ENCODE measurements at places on chromosomes 7 and 10.

- DNase-seq = no peak
Measured at GRCh38 chr10:95425592-95426465, 135.0 kb upstream of the PDLIM1 start.

GRCh38 chr7:108053250-108053649, 50.3 kb upstream of the LAMB1 start:
- no peak for DNase-seq

DNA sequence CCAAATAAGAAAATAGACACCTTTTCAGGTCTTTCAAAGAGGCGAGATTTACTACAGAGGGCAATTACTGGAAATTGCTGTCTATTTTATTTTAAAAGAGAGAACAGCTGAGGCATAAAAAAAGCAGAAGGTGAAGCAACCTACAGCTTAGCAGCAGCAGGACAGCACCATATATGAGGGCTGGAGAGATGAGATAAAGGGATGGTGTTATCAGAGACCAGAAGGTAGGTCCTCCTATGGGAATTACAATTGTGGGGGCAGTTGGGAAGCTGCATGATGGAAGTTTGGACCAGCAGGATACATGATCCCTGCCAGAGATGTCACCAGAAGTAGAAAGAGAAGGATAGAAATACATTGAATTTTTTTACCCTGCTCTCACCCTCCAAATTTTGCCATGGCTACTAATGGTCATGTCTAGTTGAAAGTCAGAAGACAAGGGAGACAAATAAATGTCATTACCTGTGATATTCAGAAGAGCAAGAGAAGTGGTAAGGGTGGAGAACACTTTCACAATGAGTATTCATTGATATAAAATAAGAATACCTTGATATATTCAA, 77.2 kb upstream of the CALCR start:
- no peak for DNase-seq

DNA sequence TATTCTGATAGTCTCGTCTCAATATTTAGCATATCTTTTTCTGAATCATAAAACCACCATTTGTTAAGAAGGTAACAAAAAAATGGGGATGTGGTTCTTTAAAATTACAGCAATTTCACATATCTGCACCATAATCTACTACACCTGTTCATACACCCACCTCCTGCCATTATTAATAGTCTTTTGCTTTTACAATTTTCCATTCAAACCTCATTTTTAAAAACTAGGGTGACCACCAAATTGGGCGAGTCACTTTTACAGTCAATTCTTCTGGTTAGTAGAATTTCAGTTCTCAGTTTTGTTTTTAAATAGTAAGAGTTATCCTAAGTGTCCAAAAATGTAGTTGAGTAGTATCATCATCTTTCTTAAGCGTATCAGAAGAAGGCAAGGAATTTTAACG, 48.4 kb upstream of the GSAP start:
- DNase-seq = no peak

DNA sequence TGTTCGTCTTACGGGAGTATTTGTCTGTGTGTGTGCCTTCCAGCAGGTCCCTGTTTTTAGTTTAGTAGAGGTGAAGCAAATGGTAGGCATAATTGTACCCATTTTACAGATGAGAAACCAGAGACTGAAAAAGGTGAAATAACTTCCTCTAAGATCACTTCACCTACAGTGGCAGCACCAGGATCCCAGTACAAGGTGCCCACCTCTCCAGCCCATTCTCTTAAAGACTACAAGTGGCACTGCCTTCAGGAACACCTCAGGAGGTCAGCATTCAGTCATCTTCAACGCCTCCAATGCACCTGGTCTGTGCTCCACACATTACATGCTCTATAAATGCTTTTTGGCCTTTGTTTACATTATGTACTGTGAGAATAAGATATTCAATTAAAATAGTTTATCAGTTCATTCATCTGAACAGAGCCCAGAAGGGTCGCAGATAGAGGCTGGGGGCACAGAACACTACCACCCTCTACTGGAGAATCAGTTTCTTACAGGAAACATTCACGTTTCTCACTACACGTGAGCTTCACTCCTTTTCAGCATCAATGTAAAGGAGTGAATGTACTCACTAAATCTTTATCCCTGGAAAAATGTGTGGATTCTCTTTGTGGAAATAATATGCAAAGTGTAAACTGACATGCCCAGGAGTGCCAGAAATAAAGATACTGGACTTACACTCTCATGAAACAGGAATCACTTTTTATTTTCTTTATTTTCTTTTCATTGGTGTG, 45.5 kb upstream of the ABLIM1 start:
- DNase-seq = no peak

- no peak for DNase-seq
Measured at GRCh38 chr7:79308192-79308591, 145.3 kb downstream of the MAGI2 start.

DNA sequence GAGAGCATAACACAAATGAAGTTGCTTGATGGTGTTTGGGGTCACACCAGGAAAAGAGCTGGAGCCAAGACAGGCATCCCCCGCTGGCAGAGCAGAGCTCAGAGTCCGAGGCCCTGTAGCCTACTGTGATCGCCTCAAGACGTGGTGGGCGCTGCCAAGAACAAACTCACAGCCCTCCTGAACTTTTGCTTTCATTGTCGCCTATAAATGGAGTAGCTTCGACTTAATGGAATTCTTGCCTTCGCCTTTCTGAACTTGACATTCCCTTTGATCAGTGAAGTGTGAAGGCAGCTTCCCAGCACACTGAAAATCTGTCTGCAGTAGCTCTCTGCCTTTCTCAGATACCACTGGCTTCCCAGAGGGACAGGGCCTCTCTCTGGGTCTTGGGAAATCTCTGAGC, 21.3 kb downstream of the CPXM2 start:
- no peak for DNase-seq

DNA sequence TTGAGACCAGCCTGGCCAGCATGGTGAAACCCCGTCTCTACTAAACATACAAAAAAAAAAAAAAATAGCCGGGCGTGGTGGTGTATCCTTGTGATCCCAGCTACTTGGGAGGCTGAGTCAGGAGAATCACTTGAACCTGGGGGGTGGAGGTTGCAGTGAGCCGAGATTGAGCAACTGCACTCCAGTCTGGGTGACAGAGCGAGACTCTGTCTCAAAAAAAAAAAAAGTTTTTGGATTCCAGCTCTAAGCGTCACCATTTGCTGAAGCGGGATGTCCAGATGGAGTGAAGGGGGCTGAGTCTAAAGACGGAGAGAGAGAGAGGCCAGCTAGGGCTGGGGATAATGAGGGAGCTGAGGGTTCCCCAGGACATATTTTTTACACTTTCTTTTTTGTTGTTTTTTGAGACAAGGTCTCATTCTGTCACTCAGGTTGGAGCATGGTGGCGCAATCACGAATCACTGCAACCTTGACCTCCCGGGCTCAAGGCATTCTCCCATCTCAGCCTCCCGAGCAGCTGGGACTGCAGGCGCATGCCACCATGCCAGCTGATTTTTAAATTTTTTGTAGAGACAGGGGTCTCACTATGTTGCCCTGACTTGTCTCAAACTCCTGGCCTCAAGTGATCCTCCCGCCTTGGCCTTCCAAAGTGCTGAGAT, 9.4 kb upstream of the HK1 start:
- no peak for DNase-seq

DNA sequence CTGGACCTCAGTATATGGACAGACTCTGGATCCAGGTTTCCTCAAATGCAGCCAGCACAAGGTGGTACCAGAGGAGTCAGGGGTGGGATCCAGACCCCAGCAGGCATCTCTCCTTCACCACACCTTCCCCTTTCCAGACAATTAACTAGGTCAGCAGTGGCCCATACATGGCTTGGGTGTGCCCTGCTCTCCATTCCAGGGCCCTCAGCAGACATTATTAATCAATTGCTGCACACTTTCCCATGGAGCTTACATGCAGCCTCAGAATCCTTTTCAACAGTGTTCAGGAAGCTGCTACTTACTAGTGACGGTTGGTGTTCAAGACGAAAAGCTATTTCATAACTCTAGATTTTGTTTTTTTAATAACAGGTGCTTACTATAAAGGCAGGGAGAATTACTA, 6.0 kb downstream of the COL13A1 start:
- no peak for DNase-seq

DNA sequence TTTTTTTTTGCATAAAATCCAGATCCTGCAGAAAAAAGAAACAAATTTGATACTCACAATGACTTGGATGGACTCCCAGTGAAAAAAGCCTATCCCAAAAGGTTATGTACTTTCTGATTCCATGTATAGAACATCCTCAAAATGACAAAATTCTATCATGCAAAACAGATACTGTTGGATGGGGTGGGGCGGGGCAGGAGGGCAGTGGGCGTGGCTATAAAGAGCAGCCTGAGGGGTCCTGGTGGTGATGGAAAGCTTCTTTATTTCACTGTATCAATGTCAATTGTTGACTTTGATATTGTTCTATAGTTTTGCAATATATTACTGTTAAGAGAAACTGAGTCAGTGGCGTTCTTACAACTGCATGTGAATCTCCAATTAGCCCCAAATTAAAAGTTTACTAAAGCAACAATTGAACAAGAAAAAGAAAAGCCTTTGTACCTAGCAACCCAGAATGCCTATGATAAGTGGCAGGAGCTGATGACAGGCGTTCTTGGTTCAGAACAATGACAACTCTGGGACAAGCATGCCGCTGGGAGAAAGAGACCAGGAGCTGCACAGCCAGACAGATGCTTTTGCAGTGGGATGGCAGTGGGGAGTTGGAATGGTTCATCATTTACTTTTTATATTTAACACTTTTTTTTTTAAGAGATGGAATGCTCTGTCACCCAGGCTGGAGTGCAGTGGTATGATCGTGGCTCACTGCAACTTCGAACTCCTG, 101.9 kb downstream of the LHPP start:
- DNase-seq = no peak

DNA sequence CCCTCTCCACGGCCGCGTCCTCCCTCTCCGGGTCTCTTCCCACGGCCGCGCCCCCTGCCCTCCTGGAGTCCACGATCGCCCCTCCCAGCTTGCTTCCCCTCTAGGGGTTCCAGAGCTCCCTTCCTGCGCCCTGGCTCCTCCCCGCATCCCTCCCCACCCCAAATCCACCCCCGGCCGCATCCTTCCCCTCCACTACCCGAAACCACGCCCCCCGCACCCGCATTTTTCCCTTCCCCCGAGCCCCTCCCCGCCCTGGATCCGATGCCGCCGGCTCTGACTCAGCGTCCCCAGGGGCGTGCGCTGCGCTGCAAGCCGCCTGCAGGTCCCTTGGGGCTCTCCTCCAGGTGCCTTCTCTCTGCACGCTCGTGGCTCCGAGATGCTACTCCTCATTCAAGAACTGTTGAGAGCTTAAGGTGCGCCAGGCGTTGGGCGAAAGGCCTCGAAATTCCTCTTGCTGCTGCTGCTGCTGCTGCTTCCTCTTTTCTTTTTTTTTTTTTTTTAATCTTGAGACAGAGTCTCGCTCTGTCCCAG, 372 bp upstream of the TMEM130 start:
- no peak for DNase-seq

- no peak for DNase-seq
Measured at GRCh38 chr7:26479581-26479980, 187.9 kb downstream of the SNX10 start.

GRCh38 chr7:7795630-7796121, 77.3 kb upstream of the RPA3 start:
- DNase-seq = no peak

DNA sequence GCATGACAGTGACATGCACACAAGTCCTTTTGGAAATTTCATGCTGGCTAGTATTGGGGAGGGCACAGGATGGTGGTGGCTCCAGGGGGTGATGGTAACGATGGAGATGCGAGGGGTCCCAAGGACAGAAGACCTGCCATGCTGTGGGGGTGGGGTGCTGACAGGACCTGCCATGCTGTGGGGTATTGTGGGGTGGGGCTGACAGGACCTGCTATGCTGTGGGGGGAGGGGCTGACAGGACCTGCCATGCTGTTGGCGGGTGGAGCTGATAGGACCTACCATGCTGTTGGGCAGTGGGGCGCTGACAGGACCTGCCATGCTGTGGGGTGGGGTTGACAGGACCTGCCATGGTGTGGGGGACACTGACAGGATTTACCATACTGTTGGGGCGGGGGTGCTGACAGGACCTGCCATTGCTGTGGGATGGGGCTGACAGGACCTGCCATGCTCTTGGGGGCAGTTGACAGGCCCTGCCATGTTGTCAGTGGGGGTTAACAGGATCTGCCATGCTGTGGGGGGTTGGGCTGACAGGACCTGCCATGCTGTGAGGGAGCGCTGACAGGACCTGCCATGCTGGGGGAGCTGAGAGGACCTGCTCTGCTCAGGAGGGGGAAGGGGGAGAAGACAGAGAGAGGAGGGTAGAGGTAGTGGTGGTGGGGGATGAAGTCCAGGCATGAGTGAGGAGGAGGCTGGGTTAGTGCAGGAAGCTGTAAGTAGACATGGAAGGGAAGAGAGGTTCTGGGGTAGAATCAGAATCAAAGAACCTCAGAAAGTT, 36.2 kb upstream of the RET start:
- no peak for DNase-seq

DNA sequence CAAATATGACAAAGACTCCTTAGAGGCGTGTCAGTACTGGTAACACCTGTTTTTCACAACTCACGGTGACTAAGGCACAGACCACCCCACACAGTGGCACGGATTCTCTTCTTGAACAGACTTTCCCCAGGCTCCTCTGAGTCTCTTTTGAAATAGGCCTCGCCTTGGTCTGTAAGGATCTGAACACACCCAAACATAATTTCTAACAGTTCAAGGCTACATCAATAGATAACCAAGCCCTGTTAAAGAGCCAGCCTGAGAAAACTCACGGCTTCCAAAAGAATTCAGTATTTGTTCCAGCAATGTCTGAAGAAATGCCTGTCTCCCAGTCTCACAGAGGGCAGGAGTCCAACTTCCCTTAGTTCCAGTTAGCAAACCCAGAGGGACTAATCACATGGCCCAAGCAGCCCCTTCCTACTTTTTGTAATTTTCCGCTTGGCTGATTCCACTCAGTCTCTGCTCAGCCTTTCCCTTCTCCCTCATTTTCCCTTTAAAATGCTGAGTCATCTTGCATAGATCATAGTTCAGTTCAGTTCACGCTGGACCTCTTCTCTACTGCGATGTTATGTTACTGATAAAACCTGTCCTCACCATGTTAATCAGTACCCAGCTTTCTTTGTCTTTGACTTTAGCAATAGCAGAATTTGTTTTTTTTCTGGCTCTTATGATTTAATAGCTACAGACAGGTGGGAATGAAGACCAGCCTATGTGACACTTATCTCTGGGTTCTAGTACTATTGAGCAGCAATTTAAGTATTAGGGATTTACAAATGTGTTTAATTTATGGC, 22.6 kb upstream of the AKR1C3 start:
- DNase-seq = no peak

- DNase-seq = no peak
Measured at GRCh38 chr10:17816199-17816598, 7.1 kb downstream of the MRC1 start.
